ENCODE measurements at places on chromosomes 5 and 9.
A peak's percentile ranks its signal among the peaks of the same experiment; 100 is the strongest.

- no peak for DNase-seq
Observed at GRCh38 chr5:93454896-93455295, 126.1 kb downstream of the NR2F1-AS1 start.

DNA sequence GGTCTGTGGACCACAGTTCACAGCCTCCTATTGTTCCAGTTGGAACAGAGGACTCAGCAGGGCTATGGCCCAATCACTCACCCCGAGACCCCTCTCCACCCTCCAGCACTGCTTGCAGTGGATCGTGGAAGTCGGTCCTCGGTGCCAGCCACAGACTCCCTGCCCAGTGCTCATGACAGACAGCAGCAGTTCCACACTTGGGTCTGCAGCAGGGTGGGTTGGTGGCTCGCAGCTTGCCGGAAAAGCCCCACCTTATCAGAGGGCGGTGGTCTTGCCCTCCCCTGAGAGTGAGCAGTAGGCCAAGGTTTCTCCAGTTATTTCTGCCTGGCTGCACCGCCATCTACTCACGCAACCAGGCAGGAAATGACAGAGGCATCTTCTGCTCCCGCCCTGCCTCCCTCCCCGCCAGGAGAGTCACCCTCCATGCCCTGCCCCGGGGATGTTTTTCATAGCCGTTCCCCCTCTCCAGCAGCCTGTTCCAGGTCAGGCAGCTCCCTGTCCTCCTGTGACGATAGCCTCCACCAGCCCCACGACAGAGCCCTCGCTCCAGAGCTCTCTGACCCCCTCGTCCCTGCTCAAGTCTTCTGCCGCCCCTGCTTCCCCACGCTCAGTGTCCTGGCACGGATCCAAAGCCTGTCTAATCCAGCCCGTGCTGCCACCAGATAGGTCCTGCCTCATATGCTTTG is 34.5 kb downstream of the UNC5A start:
- DNase-seq, result peak; percentile 22

DNA sequence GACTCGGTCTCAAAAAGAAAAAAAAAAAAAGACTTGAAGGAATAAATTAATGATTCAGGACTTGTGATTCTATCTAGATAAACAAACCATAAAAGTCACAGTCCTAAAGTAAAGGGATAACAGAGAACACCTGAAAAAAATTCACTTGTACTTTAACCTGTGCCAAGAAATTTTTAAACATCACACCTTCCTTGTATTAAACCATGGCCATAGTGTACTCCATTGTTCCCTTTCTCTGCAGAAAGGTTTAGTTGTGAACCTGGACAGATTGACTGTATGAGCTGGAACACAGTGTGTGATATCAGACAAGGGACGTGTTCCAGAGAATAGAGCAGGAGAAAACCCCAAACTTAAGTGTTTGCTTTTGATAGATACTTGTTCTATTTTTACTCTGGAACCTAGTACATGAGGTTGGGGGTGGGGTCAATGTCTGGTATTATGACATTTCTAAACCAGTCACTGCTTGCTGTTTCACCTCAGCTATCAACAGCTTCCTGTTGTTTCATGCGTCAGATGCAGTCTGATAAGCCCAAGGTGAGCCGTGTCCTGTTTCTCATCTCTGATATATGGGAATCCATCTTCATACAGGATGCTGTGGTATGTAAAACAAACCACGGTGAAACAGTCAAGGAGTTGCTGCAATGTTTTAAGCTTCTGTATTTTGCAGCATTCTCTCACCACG is 62.5 kb upstream of the ITGA1 start:
- DNase-seq, result no peak

GRCh38 chr5:151684690-151685361 is 1.9 kb downstream of the SPARC start:
- peak; percentile 21 for DNase-seq

GRCh38 chr9:105295201-105295550 is 50.7 kb downstream of the SLC44A1 start:
- DNase-seq, result no peak

DNA sequence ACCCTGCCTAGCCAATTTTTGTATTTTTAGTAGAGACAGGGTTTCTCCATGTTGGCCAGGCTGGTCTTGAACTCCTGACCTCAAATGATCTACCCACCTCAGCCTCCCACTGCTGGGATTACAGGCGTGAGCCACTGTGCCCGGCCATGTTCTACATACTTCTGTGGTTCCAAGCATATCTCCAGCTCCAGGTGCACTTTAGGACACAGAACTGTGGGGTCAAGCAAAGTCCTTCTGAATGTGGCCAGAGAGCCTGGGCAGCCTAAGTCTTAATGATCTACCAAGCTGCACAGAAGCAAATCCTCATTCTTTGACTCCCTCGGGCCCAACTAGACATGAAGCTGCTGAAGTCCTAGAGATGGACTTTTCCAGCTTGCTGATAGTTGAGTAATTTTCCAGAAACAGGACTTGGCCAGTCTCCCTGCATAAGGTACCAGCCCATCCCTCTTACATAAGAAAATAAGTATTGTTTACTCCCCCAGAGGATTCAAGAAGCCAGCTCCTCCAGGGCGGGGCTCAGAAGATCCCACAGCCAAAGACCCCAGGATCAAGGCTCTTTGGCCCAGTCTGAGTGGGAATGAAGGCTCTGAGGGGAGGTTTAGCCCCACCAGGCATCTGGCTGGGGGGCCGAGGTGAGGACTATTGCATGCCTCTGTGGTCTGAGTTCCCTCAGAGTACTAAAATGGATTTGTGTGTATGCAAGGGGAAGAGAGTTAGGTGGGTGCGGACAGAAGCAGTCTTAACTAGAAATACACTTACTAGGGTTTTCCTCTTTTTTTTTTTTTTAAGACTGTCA is 8.7 kb downstream of the CLTB start:
- no peak for DNase-seq

GRCh38 chr9:89841456-89841855 is 236.6 kb downstream of the GADD45G start:
- no peak for DNase-seq

GRCh38 chr5:14503017-14503680 is 78.4 kb upstream of the OTULINL start:
- DNase-seq, result no peak

DNA sequence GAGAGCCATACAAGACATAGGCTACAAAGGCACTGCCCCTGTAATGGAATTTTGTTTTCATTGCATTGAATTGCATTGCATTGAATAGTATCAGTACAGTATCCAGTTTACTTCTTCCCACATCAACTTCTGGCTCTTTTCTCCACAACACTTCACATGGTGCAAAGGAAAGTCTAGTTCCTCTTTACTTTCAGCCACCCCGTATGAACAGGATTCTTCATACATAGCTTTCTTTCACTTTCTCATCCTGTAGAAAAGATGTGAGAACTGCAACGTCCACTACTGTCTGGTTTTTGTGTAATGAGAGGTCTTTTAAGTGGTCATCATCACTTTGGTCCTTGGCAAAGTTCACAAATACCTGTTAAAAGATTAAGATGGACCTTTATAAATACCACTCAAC is 20.2 kb downstream of the NIPSNAP3B start:
- no peak for DNase-seq

DNA sequence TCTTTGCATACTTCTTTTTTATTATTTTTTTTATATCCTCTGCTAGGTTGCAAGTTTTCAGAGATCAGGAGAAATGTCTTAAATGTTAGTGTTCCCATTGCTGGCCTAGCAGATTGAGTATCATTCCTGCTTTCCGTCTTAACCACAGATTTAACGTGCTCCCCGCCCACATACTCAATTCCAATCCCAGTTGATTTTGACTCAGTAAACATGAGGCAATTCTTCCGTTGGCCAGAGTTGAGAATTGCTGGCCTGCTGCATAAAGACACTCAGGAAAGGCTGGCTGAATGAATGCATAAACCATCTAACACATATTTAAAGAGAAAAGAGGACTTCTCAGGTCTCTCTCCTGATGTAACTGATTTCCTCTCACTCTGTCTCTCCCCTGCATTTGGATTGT is 46.8 kb upstream of the PLPP6 start:
- DNase-seq, result no peak

GRCh38 chr5:61600945-61601511 is 269.0 kb downstream of the ZSWIM6 start:
- no peak for DNase-seq

GRCh38 chr5:75005561-75005960 is 46.8 kb downstream of the GCNT4 start:
- DNase-seq, result no peak

DNA sequence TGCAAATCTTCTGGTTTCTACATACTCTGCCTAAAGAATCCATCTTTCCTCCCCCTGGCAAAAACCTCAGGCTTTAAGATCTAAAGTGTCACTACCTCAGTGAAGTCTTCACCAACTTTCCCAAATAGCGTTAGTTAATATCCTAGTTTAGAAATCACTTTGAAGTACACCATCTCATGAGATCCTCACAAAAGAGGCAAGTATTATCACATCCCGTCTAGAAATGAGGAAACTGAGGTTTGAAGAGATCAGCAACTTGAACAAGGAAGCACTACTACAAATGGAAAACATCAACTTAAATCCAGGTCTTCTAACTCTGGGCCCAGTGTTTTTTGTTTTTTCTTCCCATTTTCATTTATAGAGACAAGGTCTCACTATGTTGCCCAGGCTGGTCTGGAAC is 4.6 kb downstream of the AP3B1 start:
- no peak for DNase-seq
